ENCODE measurements at places on chromosomes 4 and X.

GRCh38 chr4:118869808-118870342, 18.8 kb upstream of the SYNPO2 start:
- peak; percentile 52 for DNase-seq

DNA sequence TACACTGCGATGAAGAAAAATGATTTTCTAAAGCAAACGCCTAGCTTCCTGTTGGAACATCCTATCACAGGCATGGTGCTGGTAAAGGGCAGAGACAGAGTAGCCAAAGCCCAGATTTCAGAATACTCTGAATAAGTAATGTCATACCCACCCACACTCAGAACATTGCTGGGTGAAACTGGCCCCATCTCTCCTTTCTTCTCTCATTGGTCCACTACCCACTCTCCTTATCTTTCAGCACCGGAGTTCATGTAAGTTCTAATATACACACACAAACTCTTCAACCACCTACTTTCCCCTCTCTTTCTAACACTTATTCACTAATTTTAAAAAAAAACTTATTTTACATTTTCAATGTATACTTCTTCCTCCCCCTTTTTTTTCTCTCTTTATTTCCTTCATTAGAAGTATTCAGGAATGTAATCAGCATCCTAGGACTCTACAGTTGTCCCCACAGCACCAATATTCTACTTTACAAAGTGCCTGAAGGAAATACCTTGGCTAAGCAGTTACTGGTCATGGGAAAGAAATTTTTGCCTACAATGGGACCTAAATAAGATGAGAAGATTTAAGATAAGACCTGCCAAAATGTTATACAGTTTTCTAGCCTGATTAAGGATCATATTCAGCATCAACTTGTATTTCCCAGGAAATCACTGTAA, 63.0 kb downstream of the SEC24D start:
- DNase-seq: no peak

DNA sequence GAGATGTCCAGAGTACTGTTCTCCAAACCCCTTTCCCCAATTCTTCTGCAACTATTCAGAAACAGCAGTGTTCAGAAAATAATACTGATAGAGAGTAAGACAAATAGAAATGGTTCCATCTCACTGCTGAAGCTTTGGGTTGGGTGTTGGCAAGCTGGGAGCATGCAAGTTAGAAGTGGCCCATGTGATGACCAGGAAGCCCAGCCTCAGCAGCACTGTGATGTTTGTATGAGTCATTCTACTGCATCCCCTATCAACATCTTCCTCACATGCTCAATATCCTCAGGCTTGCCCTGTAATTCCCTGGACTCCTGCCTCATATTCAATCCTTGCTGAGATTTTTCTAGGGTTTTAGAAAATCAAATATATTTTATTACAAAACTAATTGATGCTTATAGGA, 96.5 kb downstream of the CHRDL1 start:
- DNase-seq: peak; percentile 1

DNA sequence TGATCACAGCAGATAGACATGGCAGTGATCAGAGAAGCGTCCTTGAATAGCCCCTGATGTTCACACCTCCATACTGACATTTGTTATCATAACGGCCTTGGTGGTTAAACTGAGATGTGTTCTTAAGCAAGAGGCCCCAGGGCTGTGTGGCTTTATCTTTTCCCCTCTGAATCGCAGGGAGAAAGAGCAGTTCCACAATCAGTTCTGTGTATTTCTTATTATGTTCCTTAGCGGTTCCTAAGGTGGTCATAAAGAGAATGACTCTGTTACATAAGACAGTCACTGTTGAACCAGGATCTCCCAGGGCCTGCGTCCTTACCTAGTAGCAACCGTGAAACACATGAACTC, 52.8 kb upstream of the CBR4 start:
- DNase-seq: no peak

- peak; percentile 68 for DNase-seq
These were observed 85.4 kb upstream of the GBA3 start for GRCh38 chr4:22607382-22607781.

- no peak for DNase-seq
These were observed 13.5 kb upstream of the PLS3 start for GRCh38 chrX:115547448-115547847.

- no peak for DNase-seq
These were observed 340.8 kb downstream of the GRXCR1 start for GRCh38 chr4:43233321-43233720.

- no peak for DNase-seq
These were observed 45.0 kb upstream of the UPRT start for GRCh38 chrX:75228854-75229253.

GRCh38 chr4:32417113-32417704, 1697.0 kb downstream of the PCDH7 start:
- no peak for DNase-seq

DNA sequence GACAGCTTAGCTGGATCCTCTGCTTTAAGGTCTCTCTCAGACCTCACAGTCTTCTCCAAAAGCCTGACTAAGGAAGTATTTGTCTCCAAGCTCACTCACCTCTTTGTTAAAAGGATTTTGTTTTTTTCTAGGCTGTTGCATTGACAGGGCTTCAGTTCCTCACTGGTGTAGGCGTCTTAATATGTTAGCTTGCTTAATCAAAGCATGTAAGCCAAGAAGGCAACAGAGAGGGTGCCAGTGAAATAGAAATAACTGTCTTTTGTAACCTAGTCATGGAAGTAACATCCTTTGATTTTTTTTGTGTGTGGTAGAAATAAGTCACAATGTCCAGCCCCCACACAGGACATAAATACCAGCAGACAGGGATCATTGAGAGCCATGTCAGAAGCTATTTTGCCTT, 58.8 kb downstream of the FIP1L1 start:
- no peak for DNase-seq

DNA sequence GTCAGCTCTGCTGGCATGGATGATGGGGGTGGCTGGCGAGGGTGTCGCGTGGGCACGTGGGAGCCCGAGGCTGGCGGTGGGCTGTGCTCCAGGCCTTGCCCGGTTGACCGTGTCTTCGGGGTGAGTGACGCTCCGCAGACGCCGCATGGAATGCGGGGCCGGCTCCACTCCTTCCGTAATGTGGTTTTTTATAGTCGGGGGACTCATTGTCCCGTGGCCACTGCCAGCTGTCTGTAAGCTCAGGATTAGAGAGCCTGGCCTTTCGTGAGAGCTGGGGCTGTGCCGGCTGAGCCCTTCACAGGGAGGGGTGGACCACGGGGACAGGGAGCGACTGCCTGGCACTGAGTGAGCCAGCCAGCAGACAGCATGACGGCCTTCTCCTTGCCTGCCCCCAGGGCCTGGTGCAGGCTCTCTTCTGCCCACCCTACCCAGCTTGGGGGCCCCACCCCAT, 20.4 kb downstream of the DOK7 start:
- DNase-seq: no peak

Measured in epithelial cell of esophagus (primary cell).